ENCODE measurements at places on chromosomes 2 and 18.

DNA sequence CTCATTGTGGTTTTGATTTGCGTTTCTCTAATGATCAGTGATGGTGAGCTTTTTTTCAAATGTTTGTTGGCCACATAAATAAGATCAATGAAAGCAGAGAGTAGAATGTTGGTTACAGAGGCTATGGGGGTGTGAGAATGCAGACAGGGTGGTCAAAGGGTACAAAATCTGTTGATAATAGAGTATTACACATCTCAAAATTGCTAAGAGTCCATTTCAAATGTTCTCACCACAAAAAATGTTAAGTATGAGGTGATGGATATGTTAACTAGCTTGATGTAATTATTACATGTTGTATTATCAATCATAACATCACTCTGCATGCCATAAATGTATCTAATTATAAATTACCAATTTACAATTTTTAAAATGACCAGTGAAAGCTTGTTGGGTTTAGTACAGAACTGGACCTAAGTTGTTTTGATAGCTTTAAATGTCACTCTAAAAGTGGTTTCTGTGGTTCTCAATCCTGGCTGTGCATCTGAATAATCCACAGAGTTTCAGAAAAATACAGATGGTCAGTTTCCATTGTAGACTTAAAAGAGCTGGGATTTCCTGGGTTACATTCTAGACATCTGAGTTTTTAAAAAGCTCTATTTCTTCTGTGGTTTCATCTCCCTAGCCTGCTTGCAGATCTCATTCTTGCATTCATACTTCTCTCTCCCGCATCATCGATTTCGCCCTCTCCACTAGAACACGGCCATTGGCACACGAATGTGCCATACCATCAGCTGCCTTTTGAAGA, 286.0 kb upstream of the LYPD1 start:
- no peak for DNase-seq

DNA sequence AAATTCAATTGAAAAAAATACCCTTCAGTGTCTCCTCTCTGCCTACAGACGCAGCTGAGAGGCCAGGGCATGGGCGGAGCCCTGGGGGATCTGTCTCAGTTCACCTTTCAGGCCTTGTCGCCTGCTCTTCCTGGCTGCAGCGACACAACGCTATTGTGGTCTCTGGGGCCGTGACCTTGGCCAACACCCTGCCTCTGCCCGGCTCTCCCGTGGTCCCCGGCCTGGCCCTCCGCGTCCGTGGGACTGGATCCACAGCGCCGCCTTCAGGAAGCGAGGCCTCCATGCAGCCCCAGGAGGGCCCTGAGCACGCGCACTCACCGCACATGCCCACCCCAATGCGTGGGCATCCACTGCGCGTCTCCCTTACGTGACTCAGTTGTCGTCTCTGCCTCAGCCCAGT, 81.1 kb downstream of the MRPS9 start:
- DNase-seq, result no peak

DNA sequence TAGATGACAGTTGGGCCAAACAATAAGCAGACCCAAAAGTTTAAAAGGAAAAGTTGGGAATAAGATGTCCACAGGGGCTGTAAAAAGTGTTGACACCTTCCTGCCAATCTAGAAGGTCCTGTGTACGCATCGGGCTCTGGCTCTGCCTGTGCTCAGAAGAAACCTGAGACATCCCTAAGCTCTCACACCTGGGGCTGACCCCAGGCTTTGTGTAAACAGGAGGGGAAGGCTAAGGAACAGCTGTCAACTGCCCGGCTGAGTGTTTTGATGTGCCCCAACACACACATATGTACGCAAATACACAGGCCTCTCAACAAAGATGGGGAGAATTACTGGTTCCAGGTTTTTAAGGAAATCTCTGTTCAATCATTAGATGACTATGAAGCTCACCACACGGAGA, 59.5 kb downstream of the TMEM131 start:
- DNase-seq, result no peak

DNA sequence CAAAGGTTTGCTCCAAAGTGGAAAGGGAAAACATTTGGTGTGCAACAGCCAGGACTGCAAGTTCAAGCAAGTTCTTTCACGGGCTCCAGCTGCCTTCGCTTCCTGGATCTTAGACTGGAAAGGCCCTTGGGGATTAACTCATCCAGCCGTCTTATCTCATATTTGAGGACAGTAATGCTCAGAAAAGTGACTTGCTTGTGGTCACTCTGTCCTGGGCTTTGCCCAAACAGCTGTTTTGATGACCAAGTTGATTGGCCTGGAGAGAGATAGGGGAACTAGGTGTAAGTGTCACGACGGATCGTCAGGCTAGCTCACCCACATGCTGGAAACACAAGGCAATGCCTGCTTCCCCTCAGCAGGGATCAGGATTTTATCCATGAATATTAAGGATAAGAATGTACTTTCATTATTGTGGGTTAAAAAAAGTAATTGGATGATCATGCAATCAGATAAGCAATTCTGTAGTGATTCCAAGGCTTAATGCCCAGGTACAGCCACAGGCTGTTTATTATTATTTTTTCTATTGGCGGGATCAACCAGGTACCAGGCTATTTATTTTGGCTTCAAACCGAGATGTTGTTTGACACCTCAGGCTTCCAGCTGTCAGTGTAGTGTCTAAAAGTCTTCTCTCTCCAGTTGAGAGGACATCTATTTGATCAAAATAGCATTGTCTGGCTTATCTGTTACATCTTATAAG, 162.5 kb upstream of the EPAS1 start:
- no peak for DNase-seq

DNA sequence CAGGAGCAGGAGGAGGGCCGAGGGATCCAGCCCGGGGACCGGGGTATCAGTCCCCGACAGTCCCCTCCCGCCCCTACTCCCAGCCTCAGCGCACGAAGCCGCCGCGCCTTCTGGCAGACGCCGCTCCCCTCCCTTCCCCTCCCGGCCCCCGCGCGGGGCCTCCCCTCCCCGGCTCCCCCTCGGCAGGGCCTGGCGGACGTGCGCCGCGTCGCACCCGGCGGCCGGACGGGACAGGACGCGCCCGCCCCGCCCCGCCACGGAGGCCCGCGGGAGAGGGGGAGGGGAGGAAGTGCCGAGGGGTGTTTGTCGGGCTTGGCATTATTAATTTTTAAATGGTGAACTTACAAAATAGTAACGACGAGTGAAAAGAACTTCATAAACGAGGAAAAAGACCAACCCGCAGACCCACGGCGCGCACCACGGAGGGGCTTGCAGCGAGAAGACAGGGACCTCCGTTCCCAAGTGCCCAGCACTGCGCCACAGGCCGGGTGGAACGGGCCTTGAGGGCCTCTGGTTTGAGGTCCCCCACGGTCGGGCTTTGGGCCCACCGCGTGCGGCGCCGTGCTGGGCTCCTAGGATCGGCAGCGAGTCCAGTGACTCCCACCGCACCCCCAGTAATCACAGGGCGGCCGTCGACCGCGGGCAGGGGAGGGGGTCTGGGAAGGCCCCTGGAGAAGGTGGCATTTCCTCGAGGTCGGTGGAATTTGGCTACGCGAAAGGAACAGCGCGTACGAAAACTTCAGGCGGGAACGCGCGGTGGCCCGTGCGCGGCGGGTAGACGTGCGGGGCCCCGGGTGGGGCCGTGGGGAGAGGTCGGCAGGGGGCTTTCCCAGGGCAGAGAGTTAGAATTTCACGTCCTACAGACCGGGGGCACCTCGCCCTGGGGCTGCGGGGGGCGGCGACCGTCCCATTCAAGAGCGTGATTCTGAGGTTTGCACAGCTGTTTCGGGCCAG, 954 bp upstream of the CTDSP1 start:
- no peak for DNase-seq

- no peak for DNase-seq
These were observed 443 bp downstream of the MC4R start for GRCh38 chr18:60372132-60372531.

GRCh38 chr2:131153529-131153928, 48.4 kb downstream of the PLEKHB2 start:
- DNase-seq, result no peak

GRCh38 chr2:191474464-191474863, 203.5 kb upstream of the NABP1 start:
- DNase-seq, result no peak

DNA sequence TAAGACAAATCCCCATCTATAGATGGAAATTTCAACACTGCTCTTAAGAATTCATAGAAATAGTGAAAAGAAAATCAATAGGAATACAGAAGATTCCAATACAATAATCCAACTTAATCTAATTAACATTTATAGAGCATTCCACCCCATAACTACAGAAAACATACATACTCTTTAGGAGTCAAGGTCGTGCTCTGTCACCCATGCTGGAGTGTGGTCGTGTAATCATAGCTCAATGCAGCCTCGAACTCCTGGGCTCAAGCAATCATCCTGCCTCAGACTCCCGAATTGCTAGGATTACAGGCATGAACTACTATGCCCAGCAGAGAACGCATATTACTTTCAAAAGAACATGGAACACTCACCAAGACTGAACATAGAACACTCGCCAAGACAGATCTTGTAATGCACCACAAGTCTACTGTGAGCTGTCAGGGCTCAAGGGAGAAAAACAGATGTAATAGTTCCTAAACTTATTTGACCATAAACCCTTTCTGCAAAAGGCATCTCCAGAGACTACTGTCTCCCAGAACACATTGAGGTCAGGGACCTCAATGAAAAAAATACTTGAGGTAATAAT, 14.1 kb downstream of the MEMO1 start:
- no peak for DNase-seq

- no peak for DNase-seq
These were observed 292.5 kb downstream of the MTX2 start for GRCh38 chr2:176561706-176562105.

GRCh38 chr2:51859260-51859659, 827.3 kb upstream of the NRXN1 start:
- DNase-seq, result no peak

GRCh38 chr2:144456680-144457079, 63.2 kb downstream of the ZEB2 start:
- no peak for DNase-seq

DNA sequence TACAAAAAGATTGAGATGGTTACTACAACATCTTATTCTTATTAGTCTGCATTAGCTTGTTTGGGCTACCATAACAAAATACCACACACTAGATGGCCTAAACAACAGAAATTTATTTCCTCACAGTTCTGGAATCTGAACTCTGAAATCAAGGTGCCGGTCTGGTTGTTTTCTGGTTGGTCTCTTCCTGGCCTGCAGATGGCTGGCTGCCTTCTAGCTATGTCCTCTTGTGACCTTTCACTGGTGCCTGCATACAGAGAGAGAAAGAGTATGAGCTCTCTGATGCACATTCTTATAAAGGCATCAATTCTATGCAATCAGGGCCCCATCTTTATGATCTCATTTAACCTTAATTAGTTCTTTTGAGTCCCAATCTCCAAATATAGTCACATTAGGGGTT, 696.5 kb downstream of the TDRD15 start:
- DNase-seq, result no peak

DNA sequence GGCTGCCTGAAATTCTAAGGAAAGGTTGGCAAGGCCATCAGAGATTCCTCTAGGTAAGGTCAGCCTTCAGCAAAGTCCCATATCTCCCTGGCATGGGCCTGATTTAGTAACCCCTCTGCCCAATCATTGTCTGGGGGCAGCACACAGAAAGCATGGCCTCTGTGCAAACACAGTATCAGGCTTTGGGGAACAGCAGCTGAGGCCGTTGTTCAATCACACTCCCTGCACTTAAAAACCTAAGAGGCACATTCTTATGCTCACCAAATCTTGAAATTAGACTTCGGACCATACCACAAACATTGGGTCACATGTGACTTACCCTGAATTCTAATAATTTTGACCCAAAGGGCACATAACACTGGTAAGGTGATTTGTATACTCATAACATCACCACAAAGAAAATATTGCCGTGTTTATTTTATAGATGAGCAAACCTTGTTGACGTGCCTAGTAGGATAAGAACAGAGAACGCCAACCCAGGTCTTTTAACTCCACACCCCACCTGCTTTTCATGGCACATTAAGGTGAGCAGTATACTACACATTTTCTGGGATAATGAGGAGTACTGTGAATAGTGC, 212.7 kb downstream of the HNMT start:
- no peak for DNase-seq

- DNase-seq, result no peak
These were observed 54.5 kb downstream of the EVA1A start for GRCh38 chr2:75506101-75506697.

- no peak for DNase-seq
These were observed 134.1 kb upstream of the GPC1 start for GRCh38 chr2:240301256-240301795.

DNA sequence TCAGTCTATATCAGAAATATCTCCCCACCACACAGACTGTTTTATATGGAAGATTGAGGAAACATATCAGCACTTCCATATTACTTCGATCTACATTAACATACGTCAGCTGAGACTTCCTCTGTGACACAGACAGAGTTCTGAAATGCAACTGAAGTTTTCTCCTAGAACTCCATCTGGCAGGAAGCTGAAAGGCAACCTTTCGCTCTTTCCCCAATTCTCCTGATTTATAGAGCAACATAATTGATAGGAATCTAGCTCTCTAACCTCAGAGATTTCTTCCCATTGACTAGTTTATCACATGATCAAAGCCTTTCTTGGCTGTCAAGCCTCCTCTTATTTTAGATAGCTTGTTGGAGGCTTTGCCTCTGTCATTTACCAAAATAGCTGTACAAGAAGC, 806.7 kb upstream of the CHAC2 start:
- no peak for DNase-seq

- DNase-seq, result no peak
These were observed 636 bp downstream of the ARL4C start for GRCh38 chr2:234496055-234496834.

- DNase-seq, result no peak
These were observed 8.8 kb downstream of the SLC39A6 start for GRCh38 chr18:36120297-36120696.

DNA sequence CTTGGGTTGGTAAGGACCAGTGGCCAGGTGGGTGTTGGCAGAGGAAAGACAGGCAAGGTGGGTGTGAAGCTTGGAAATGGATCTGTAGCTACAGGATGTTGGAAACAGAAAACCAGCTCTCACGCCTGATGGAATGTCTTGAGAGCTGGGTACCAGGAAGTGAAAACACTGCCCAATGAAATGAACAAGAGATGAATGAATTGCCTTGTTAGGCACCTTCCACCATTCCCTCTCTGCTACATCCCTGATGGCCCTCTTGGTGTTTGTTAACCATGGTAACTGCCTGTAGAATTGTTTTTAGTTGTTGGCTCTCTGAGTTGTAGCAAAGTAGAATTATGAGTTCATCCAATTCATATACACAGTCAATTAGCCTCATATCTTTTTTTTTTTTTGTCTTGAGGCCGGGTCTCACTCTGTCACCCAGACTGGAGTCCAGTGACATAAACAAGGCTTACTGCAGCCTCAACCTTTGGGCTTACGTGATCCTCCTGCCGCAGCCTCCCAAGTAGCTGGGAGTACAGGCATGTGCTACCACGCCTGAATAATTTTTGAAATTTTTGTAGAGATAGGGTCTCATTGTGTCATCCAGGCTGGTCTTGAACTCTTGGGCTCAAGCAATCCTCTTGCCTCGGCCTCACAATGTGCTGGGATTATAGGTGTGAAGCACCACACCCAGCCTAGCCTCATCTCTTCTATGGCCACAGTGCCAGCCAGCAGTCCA, 9.5 kb downstream of the KCMF1 start:
- DNase-seq, result no peak
